ENCODE measurements at places on chromosomes 6 and 20. TPM values are rescaled to one million over a fixed set of nuclear protein-coding genes. Genes with fewer than 3 reads are reported as not detected.

The FAM8A1 gene
- 9.6 TPM for total RNA-seq

GRCh38 chr6:72712910-72713309 lies 91.0 kb downstream of the KCNQ5 start:
- DNase-seq = no peak

GRCh38 chr6:39665861-39666260 lies 59.3 kb downstream of the KIF6 start:
- no peak for DNase-seq

GRCh38 chr6:27188061-27188884 lies 59.2 kb upstream of the PRSS16 start:
- peak; percentile 77 for DNase-seq

- no peak for DNase-seq
These were observed 6.3 kb upstream of the LBP start for GRCh38 chr20:38339997-38340396.

DNA sequence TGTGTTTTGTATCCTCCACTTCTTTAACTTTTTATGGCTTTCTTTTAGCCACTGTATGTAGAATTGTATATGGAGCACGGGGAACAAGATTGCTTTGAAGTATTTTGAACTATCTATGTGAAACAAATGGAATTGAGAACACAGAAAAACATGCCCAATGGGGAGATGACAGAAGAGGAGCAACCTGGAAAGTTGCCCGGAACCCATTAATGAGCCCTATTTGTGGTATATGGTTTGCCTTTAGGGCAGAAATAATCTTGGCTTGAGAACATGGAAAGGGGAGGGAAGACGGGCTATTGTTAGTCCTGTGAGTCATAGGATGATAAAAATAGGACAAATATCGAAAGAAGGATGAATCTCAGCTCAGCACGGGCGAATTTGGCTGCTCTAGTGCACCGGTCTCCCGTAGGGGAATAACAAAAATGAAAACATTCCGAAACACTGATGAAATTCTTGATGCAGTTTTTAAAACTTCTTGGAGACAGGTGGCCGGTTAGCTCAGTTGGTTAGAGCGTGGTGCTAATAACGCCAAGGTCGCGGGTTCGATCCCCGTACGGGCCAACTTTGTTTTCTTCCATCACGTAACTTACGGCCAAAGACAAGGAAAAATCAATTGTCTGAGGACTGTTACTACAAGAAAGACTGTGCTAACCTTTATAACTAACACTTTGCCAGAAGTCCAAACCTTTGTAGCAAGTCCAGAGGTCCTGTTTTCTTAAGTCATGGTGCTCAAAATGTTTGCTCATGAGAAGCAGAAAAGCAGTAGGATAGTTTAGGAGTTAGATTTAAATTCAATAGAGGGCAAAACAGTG lies 15.7 kb downstream of the HMGN4 start:
- DNase-seq = peak; percentile 88

The PPP1R10 gene
- total RNA-seq = 18.3 TPM

DNA sequence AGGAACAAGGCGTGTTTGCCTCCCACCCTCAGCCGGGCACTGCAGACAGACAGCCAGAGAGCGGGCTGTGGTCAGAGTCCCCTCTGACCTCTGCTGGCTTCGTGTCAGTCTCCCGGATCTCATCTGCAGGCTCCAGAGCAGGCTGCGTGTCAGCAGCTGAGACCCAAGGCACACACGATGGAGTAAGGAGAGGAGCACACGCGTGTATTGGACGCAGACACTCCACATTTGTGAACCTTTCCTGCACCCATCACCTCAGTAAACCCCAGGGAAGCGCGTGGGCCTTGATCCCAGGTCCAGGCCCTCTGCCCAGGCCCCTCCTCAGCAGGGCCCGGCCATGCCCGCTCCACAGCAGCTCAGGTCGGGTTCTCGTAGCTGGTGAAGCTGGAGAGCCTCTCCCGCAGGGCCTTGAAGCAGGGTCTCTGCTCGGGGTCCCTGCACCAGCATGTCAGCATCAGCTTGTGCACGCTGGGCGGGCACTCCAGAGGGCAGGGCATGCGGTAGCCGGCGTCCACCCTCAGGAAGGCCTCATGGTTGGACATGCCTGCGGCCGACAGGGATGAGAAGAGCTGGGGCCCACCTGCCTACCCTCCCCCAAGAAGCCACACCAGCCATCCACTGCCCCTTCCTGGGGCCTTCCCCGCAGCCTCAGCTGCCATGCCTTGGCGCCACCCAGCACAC lies 7.9 kb downstream of the PTK6 start:
- DNase-seq = no peak

- DNase-seq = no peak
These were observed 195.1 kb upstream of the GMDS start for GRCh38 chr6:2440516-2440915.

DNA sequence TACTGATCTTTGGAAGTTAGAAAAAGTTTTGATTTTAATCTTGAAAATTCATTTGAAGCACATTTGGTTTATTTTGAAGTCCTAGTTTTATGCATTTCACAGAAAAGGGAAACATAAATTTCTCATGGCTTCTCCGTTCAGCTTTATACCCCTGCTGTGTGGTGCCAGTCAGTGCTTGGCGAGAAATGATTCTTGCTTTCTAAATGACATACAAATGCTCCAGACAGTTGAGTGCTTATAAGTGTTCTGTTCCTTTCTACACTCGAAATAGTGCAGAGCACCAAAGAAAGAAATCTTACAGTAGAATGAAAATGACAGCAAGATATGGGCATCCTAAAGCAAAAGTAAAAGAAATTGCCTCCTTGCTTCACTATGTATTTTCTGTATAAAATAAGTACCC lies 9.0 kb upstream of the ZNF292 start:
- DNase-seq = no peak

- no peak for DNase-seq
These were observed 19.3 kb downstream of the TMEM74B start for GRCh38 chr20:1165521-1165920.
